ENCODE measurements at places on chromosomes 2 and 18.

GRCh38 chr2:191049728-191050639 lies 36.0 kb upstream of the STAT1 start:
- peak; percentile 53 for ATAC-seq

GRCh38 chr2:132975193-132976105 lies 305.4 kb upstream of the LYPD1 start:
- ATAC-seq = no peak

GRCh38 chr2:227366769-227367426 lies 12.2 kb downstream of the TM4SF20 start:
- peak; percentile 81 for ATAC-seq

DNA sequence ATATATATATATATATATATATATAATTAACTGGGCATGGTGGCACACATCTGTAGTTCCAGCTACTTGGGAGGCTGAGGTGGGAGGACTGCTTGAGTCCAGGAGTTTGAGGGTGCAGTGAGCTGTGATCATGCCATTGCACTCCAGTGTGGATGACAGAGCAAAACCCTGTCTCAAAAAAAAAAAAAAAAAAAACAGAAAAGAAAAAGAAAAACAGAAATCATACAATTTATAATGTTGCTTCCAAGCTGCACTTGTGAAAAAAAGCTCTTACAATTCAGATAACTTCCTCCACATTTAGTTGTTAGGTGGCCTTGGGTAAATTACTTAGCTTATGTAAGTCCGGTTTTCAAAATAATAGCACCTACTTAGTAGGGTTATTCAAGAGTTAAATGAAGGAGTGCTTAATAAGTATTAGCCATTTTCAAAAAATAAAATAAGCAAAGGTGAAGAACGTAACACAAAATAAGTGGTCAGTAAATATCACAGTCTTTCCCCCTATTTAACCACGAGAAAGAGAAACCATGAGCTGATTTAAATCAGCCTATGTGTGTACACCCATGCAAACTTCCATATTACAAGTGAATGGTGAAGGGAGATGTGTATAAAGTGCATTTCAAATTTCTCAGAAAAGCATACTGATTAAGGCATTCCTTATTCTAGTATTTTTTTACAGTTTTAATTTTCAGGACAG lies 2.3 kb downstream of the WIPF1 start:
- ATAC-seq = peak; percentile 6

- peak; percentile 61 for ATAC-seq
Observed at GRCh38 chr2:162252153-162252552, 8.9 kb upstream of the FAP start.

DNA sequence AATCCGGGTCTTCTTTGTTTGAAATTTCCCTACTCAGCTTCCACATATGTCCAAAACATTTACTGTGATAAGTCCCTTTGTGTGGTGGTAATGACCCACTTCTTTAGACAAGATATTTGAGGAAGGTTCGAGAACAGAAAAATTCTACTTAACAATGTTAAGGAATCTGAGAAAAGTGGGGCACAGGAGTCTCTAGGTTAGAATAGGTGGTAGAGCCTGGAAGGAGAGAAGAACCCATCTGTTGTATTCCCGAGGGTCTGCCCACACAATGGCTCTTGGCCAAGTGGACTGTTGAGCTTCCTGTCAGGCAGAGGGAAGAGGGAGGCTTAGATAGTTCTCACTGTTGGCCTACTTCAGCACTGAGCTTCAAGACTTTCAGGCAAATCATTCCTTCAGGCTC lies 4.3 kb downstream of the IGFBP2 start:
- no peak for ATAC-seq

- ATAC-seq = no peak
Observed at GRCh38 chr2:15953147-15953630, 12.8 kb downstream of the MYCN start.

- no peak for ATAC-seq
Observed at GRCh38 chr2:68748568-68748967, 14.0 kb downstream of the ARHGAP25 start.

- no peak for ATAC-seq
Observed at GRCh38 chr18:21196426-21196825, 45.6 kb upstream of the GREB1L start.

DNA sequence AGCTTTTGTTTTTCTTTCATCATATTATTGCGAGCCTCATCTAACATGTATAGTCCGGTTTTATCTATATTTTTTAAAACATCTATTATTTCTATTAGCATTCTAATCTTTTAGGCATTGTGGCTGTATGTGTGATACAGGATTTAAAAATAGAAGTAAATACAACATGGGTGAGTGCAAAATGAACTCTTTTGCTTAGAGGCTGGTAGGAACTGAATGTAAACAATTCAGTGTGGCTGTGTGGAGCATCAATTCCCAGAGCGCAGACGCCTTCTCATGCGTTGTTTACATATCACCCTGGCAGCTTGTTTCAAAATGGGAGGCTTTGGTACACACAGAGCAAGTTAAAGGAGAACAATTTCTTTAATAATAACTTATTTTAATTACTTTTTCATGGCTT lies 836 bp downstream of the DTNA start:
- peak; percentile 83 for ATAC-seq

- ATAC-seq = no peak
Observed at GRCh38 chr18:65859075-65859474, 108.3 kb downstream of the CDH7 start.

DNA sequence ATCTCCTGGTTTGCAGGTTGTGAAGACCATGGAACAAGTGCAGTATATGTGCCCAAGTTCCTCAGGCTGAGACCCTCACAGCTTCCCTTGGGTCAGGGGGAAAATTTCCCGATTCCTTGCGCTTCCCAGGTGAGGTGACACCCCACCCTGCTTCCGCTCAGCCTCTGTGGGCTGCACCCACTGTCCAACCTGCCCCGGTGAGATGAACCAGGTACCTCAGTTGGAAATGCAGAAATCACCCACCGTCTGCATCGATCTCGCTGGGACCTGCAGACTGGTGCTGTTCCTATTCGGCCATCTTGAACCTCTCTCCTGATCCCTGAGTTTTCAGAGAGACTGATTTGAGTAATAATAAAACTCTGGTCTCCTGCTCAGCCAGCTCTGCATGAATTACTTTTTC lies 30.6 kb downstream of the CHCHD5 start:
- no peak for ATAC-seq

DNA sequence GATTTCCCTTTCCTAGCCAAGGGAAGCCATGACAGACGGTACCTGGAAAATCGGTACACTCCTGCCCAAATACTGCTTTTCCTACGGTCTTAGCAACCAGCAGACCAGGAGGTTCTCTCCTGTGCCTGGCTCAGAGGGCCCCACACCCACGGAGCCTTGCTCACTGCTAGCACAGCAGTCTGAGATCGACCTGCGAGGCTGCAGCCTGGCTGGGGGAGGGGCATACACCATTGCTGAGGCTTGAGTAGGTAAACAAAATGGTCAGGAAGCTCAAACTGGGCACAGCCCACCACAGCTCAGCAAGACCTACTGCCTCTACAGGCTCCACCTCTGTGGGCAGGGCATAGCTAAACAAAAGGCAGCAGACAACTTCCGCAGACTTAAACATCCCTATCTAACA lies 6.8 kb upstream of the CD207 start:
- ATAC-seq = no peak

DNA sequence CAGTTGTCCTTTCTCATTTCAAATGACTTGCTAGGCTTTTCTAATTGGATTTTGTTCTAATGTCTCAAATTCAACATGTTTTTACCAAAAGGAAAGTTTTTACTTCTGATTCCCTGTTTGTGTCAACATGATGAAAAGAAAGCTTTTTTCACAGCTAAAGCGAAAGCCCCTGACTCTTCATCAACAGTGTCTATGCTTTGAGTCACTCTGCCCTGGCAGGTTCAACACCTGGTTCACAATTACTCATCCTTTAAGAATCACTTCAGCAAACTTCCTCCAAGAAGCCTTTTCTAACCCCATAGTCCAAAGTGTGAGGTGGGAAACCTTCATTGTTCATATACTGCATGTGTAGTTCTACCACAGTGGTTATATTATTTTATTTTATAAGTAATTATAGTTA lies 7.6 kb upstream of the DSG2 start:
- ATAC-seq = no peak

- no peak for ATAC-seq
Observed at GRCh38 chr2:217775920-217776503, 226.8 kb downstream of the TNS1 start.

DNA sequence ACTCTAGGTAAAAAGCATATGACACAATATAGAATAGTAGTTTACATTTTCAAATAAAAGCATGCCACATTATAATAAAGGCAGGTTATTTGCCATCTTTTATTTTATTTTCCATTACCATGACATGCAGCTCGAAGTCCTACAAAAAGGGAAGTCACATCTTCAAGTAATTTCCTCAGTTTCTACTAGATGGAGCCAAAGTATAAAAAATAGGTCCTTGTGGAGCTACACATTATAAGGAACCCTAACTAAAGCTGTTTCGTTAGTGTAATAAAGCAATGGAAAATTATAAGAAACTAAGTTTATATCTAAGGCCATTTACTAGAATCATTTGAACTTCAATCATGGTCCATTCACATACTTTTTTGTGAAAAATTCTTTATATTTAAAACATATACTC lies 674.5 kb downstream of the KCNJ3 start:
- peak; percentile 59 for ATAC-seq

DNA sequence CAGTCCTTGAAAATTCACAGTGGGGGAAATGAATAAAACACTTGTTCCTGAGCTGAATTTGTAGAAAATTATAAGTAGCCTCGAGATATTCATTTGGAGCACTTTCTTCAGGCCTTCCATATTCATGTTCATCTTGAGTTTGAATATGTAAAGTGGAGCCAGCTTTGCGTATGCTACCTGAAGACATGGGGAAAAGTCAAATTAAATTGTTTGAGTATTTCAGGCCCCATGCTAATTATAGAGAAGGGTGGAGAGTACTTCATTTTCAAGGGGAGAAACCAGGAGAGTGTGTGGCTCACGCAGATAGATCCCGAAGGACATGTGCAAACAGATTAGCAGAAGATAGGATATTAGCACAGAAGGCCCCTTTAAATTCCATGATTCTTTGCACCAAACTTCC lies 7.7 kb downstream of the RPRM start:
- ATAC-seq = no peak

DNA sequence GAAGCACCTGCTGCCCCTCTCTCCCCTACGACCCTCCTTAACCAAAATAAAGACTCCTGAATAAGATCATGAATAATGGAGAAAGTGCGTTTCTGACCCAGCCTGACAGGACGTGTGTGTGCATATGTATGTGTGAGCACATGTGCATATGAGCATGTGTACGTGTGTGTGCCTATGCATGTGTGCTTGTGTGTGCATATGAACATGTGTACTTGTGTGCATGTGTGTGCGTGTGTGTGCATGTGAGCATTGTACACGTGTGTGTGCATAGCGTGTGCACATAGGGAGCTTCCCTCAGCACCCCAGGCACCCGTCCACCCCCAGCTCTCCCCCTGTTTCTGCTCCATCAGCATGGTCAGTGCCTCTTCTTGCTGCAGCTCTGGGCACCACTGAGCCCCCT lies 10.7 kb downstream of the KCNIP3 start:
- ATAC-seq = no peak

GRCh38 chr2:113962692-113963480 lies 73.0 kb downstream of the ACTR3 start:
- peak; percentile 96 for ATAC-seq

- ATAC-seq = no peak
Observed at GRCh38 chr2:233039212-233039845, 6.9 kb downstream of the NEU2 start.

GRCh38 chr2:224427471-224427870 lies 25.6 kb upstream of the FAM124B start:
- ATAC-seq = no peak

- peak; percentile 71 for ATAC-seq
Observed at GRCh38 chr2:138708682-138709241, 71.4 kb downstream of the NXPH2 start.

GRCh38 chr2:111966241-111966640 lies 67.8 kb downstream of the MERTK start:
- ATAC-seq = no peak

DNA sequence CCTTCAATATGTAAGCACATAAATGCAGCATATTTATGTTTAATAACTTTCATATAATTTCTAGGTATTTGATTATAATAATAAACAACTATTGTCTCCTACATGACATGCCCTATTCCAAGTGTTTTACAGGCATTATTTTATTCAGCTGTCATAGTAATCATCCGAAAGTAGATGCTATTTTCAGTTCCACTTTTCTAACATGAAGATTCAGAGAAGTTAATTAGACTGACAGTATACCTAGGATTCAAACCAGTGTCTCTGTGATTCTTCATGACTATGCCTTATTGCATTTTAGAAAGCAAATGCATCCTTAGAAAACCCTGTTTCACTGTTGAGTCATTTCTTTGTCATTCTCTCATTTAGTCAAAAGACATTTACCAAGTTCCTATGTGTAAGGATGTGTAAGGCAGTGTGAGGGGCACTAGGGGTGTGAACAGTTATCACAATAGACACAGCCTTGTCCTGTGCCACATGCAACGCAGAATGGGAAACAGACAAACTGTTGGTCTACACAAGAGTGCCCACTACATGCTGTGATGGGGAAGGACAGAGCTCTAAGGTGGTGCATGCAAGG lies 79.8 kb downstream of the DTNA start:
- no peak for ATAC-seq

- ATAC-seq = no peak
Observed at GRCh38 chr2:4973973-4974372, 718.2 kb upstream of the SOX11 start.

DNA sequence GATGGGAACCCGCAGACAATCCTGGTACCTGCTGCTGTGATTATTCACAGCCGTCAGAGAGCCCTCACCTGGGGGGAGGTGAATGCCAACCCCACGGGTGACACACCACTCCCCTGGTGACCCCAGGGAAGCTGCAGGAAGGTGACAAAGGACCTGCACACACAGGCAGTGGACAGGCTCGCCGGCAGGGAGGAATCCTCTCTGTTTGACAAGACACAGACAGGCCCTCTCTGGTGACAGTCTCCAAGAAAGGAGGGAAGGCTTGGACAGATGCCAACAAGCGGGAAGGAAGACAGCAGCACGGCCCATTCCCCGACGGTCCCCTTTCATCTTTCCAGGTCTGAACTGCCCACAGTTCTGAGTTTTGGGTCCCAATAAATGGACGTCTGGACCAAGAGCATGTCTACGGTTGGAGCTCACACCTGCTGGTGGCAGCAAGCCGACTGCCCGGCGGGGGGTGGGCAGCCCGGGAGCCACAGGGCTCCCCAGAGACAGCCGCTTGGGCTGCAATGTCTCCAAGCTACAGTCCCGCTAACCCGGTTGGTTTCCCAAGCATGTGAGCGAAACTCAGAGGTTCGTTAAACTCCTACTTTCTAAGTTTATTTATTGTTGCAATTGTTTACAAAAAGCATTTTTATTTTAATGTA lies 31.8 kb downstream of the HDAC4 start:
- ATAC-seq = no peak

- ATAC-seq = peak; percentile 86
Observed at GRCh38 chr2:113233593-113234550, 44.8 kb downstream of the PAX8 start.

GRCh38 chr2:42931818-42932195 lies 139.4 kb upstream of the HAAO start:
- no peak for ATAC-seq

Measured in SK-N-SH treated with all-trans-retinoic acid at 6 μM for 48 hours (cell line).